ENCODE measurements at places on chromosomes 3 and 15.
A peak's percentile ranks its signal among the peaks of the same experiment; 100 is the strongest.

DNA sequence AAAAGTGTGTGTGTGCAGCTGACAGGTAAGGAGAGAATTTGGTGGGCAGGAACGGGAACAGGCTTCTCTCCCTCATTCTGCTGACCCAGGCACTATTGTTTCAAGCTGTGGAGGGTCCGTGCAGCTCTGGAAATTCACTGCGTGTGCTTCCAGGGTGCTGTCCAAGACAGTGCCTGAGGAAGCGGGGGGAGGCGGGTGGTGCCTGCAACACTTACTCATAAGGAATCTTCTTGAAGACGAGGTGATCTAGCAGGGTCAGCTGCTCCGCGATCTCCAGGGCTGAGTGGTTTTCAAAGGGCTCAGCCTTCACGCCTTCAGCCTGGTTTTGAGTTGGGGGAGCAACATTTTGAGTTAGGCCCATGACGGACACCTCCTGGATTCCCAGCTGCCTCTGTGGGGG lies 46.6 kb upstream of the CTSH start:
- no peak for DNase-seq

DNA sequence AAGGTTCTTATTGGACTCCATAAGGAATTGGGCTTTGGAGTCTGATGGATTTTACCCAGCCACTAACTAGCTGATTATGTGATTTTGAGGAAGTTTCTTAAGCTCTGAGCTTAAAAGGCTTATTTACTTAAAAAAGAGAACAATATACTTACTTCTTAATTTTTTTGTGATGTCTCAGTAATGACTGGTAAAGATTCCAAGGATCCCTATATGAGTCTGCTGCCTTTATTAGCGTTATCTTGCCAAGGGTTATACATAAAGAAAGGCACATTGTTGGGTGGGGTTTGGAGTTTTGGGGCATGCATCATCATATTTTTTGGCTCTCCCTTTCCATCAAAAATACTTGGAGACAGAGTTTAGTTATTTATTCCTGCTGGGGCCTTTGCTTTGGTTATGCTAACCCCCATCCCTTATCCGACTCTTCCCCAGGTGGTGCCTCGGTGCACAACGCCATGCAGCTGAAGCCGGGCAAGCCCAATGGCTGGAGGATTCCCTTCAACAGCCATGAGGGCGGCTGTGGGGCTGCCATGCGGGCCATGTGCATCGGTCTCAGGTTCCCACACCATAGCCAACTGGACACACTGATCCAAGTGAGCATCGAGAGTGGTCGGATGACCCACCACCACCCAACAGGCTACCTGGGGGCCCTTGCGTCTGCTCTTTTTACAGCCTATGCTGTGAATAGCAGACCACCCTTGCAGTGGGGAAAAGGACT lies 6.7 kb downstream of the ADPRH start:
- no peak for DNase-seq

DNA sequence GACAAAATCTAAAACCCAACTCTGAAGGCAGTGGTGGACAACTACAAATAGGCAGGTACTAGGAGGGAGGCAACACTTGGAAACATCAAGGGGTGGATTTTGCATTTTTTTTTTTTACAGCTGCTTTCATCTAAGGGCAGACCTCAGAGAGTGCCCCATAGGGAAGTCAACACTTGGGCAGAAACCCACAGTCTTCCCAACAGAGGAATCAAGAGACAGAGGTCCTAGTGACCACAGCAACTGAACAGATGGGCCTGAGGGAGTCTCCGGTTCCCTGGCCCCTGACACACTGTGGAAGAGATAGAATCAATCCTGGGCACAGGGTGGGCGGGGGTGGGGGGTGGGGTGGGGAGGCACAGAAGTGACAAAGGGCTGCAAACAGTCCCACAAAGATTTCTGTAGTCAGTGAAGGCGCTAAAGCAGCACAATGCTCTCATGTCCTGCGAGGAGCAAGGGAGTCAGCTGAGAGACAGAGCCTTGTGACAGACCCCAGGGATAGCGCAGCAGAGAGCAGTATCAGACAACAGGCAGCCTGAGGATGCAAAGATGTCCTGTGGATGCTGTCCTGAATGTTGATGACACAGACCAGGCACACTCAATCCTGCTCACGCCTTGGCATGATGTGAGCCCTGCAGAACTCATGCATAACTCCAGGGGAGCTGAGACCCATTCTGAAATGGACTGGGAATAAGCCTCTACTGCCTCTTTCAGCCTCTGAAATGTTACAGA lies 6.9 kb upstream of the RFTN1 start:
- DNase-seq, result no peak

DNA sequence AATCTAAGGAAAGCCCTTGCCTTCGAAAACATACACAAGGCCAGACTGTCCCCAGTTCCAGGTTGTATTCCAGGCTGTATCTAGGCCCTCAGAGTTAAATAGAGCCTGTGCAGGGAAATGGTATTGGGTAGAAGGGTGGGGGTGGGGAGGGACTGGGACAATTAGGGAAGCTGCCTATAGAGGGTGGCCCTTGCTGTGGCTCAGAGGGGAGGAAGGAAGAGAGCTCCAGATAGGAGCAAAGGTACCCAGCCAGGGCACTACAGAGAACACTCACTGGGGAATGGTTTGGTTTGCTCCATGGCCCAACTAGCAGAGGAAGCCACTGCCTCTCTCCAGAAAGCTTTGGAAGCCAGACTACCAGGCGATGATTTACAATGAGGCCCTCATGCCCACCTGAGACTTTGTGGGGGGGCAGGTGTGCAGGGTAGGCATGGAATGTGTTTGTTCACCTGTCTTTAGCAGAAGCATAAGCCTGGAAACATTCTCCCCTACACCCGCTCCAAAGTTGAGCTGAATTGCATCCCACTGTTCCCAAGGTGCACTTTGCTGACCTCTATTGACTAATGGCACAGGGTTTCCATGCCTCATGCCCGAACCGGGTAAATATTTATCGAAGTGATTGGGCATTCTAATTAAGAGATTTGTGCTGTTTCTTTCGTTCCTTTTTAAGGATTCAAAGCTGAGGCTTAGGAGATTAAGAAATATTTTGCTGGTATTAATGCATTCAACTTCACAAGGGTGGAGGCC lies 6.3 kb upstream of the TLE3 start:
- no peak for DNase-seq

DNA sequence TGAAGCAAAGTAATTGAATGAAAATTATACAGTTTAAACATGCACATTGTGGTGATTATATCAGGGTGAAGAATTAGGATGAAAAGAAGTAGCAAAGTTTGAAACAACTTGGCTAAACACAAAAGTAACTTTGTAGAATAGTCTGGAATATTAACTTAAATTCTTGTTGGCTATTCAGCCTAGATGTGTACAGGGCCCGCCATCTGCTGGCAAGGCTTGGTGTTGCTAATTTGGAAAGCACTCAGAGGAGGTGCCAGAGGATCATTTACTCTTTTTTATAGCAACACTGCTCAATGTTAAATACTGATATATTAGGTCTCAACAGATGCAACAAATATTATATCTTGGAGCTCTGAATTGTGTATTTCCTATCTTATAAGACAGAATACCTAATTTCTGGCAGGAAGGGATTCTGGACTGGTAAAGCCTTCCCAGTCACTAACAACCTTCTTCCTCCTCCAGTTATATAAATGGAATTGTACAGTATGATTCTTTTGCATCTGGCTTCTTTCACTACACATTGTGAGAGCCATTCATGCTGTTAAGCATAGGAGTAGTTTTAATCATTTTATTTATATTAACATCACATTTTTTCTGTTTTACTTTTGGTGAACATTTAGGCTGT lies 36.1 kb downstream of the TTC23 start:
- peak; percentile 77 for DNase-seq

GRCh38 chr15:63061975-63062374 lies 19.4 kb downstream of the TPM1 start:
- DNase-seq, result peak; percentile 92

DNA sequence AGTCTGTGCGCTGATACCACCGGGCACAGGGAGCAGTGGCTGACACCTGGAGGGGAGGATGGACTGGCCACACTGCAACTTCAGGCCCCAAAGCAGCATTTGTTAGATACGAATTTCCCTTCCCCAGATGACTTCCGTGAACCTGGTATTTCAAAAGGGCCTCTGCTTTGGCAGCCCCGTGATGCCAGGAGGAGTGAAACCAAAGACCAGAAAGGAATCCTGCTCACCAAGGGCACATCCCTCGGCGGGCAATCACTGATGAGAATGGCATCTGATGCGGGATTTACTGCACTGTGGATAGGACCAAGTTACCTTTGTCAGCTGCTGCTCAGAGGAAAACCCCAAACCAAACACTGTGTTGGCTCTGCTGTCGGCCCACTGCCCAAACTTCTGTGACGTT lies 65.5 kb downstream of the WHAMM start:
- DNase-seq, result no peak

Data from kidney (tissue), 22 donors.